ENCODE measurements at places on chromosomes 2 and 18.

DNA sequence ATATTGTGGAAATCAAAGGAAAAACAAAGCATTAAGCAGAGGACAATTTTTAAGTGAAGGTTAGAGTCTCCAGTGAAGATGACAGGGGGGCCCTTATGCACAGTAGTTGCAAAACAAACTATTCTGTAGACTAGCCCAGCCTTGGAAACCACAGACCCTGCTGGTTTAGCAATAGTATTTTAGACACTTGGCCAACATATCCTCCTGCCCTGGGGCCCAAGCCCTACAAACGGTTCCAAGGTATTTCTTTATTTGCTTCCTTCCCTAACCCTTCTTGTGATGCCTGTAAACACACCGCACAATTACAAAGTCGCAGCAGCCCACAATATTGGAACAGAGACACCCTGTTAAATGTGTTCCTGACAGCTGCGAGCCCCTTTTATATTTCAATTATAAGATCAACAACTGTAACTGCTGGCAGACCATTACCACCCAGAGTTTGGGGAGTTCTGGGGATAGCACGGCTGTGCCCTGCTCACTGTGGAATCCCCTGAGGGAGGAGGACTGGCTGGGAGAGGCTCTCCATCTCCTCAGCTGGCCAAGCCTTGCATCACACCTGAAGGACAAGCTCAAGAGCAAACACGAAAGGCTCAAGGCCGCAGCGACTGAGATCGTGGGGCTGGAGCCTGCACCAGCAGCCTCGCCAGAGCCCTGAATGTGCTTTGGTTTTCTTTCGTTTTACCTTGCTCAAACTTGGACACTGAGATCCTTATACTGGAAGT lies 282.2 kb upstream of the ATP5MC3 start:
- DNase-seq, result no peak

DNA sequence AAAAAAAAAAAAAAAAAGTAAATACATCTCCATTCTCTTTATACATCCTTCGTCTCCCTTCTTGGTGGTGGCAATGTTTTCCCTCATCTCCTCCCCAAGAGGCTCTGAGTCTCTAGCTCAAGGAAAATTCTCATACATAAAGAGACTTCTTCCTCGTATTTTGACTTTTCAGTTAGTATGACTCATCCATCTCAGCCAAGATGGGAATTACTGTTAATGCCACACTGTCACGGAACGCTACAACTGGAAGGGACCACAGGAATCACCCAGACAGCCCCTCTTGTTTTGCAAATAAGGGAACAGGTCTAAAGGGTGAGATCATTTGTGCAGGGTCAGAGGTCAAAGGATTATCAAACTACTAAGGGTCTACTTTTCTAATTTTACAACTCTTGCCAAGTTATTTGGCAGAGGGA lies 19.5 kb downstream of the NFE2L2 start:
- DNase-seq, result peak; percentile 89

DNA sequence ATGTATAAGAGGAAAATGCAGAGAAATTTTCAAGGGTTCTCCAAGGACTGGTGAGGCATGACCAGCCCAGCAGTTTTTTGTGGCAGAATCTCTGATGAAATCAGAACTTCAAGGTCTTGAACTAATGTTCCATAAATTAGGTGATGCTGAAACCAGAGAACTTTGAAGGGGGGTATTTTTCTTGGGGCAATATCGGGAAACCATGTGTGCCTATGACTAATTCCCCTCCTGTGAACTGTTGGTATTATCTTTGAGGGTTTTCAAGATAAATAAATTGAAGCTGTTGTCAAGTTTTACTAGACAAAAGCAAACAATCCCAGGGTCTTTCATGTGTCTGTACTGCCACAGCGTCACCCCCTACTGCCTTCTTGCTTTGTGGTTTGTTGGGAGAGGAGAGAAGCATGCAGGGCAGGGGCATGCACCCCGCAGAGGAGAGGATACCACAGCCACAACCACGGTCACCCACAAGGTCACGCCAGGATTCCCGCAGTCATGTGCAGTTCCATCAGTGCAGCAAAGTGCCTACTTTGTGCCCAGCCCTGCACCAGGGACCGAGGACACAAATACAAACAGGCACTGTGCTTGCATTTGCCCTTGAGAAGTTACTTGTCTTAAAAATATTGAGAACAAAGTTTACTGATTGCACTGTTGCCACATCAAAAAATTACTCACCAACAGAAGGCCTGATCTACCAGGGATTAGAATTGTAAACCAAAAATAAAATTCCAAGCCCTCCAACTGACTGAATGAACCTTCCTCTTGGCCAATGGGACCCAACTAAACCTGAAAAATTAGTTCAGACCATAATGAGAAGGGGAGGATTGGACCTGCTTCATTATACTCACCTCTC lies 413.3 kb upstream of the TRIB2 start:
- peak; percentile 94 for DNase-seq

GRCh38 chr2:118638453-118638852 lies 209.0 kb downstream of the EN1 start:
- no peak for DNase-seq

GRCh38 chr18:697800-698199 lies 14.6 kb downstream of the ENOSF1 start:
- DNase-seq, result no peak

GRCh38 chr2:183614799-183615435 lies 490.7 kb downstream of the NUP35 start:
- peak; percentile 29 for DNase-seq

- no peak for DNase-seq
These were observed 155.6 kb upstream of the PIEZO2 start for GRCh38 chr18:11304928-11305327.

DNA sequence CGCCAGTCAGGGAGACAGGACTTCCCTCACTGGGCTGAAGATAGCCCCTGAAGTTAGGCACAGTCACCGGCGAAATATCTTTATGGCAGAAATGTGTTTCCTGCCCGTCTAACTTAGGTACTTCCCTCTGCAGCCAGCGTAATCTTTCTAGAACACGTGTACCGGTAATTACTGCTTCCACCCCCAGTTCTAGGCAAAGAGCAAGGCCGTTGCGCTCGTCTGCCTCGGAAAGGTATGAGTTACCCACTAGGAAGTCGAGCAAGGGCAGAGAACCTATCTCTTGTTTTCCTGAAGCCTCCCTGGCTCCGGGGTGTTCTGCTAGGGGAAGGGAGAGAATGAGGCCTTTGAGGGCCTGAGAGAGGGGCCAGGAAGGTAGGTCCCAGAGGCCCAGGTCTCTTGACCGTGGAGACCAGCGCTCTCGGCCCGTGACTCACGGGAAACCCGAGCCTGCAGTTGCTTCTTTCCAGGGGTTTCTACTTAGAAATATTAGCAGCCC lies 70.0 kb downstream of the TWSG1 start:
- DNase-seq, result no peak

DNA sequence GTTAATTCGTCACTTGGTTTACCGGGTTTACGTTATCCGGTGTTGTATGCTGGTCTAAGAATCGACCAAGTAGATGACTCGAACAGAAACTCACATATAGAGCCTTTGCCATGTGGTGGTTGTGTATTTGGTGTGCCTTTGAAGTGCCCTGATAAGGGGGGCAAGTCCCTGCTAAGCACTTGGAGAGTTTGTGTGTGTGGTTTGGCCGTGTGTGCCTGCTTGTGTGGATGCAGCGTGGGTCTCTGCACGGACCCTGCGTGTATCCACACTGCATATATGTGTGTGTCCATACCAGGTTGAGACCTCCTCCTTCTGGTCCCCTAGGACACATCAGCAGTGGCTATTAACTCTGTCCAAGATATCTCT lies 2.4 kb upstream of the CELF4 start:
- DNase-seq, result no peak

DNA sequence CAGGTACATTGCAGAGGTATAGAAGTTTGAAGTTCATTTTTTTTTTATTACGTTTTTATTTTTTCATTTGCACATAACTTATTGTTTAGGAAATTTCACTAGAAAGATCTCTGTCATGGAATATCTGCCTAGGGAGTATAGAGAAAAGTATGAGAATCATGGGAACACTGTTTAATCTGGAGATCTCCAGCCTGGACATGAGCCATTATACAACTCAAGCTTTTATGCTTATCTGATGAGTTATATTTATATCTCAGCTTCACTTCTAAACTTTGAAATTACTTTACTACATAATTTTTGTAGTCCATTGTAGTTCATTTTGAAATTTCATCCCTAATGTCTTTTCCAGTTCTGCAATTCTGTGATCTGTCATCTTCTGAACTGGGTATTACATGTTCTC lies 515.6 kb downstream of the ERBB4 start:
- no peak for DNase-seq

DNA sequence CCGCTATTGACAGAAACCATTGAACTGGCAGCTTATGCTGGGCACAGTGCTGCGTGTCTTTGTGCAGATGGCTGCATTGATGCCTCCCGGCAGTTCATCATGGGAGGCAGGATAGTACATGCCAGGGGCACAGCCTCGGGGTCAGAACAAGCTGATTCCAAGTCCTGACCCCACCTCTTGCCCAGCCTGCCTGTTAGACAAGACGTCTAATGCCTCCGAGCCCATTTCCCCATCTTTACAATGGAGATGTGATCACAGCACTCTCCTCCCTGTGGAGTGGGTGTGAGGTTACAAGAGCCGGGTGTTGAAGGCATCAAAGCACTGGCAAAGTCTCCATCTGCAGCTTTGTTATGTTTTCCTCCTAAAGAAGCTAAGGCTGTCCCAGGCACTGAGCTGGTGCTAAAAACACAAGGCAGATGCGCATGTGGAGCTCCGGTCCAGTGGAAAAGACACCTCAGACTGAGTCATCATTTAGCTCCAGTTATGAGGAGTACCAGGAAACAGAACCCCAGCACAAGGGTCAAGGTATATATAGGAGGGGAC lies 125.7 kb upstream of the EPAS1 start:
- peak; percentile 30 for DNase-seq

- DNase-seq, result no peak
These were observed 172.9 kb downstream of the MAIP1 start for GRCh38 chr2:200128296-200128695.

DNA sequence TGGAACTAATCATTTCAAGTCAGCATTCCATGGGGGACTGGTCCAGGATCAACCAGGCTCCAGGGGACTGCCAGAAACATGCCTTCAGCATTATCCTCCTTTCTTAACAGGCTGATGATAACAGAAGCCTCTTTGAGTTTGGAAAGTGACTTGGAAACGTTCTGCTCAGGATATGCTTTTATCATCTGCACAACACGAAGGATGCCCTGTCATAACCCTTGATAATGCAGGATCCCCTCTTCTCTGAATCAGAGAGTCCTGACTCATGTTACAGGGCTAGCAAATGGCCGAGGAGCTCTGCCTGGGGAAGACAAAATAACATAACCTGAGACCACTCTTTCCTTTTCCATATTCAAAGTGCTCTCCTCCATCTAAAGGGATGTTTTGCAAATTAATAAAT lies 6.7 kb downstream of the SCYGR3 start:
- DNase-seq, result no peak

DNA sequence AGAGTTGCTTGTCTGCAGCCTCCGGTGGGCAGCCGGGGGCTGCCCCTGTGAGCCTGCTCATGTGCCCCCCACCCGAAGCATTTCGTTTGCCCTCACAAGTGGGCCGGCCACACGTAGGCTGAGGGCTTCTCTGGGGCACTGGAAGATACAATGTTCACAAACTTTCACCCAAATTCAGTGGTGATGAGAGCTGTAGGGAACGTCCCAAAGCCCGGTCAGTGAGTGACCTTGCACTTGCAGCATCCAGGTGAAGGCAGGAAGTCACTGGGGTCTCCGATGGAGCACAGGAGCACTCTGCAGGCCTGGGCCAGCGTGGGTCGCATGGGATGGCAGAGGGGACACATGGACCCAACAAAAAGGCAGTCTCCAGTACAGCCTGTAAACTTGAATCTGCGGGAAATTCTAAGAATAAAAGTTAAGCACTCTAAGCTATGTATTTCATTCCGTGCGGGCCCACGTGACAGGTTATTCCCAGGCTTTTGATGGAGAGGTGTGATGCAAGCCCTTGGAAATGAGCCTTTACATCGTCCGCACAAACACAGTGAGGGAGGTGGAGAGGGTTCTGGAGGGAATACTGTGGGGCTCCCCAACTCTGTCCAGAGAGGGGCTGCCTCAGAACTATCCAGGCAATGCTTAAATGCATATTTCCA lies 42.5 kb downstream of the CNGA3 start:
- no peak for DNase-seq

- DNase-seq, result no peak
These were observed 143.1 kb upstream of the L3MBTL4 start for GRCh38 chr18:6557770-6558248.
